ENCODE measurements at places on chromosomes 2 and 18.

DNA sequence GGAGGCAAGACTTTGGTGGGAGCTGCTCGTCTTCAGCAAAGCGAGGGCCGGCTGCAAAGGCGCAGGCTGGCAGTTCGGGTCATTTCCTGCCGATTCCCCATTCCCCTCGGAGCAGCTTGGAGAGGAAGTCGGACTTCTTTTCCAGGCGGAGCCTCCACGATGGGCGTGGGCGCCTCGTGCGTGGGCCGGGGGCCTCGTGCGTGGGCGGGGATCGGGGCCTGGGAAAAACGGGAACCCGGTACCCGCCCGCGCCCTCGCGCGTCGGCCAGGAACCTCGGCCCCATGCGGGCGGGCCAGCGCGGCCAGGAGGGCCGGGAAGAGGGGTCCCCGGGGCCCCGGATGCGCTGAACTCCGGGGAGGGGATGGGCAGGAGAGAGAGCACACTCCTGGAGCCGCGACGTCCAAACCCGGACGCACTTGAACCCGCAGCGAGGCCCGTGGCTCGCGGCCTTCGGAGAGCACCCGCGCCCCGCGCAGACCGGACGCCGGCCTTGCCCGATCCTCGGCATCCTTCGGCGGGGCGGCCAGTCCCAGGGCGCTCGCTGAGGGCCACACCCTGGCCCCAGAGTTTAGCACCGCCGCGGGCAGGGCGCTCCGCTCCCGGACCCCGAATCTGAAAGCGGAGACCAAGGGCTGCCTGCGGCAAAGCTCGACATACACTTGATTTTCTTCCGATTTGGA, 368.4 kb downstream of the MTX2 start:
- peak; percentile 19 for DNase-seq

- DNase-seq, result no peak
Observed at GRCh38 chr2:55493220-55493619, 26.3 kb upstream of the CFAP36 start.

- DNase-seq, result no peak
Observed at GRCh38 chr2:33277002-33277426, 199.4 kb upstream of the RASGRP3 start.

GRCh38 chr18:59646228-59646962, 50.8 kb downstream of the CCBE1 start:
- DNase-seq, result no peak

- DNase-seq, result no peak
Observed at GRCh38 chr18:40642692-40643229, 1312.3 kb upstream of the PIK3C3 start.

GRCh38 chr18:22223965-22224322, 54.6 kb downstream of the GATA6 start:
- no peak for DNase-seq

GRCh38 chr2:96895032-96895745, 25.3 kb upstream of the SEMA4C start:
- no peak for DNase-seq

GRCh38 chr2:160085662-160086061, 23.2 kb upstream of the PLA2R1 start:
- DNase-seq, result no peak

DNA sequence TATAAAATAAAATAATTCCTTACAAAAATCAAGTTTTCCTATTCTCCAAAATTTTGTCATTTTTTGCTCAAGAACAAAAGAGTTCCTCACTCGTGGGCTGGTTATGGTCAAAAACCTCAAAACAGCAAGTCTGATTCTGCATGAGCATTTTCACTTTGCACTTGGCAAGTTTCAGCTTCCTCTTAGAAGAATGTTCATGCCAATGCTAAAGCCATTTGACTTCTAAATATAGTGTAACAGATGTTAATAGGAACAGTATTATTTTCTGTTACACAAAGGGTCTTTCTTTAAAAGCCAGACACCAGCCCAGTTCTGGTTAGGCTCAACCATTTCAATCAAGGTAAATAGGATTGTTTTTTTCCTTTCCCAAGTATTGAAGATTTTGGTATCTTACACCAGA, 261.3 kb upstream of the CCDC68 start:
- DNase-seq, result no peak
